ENCODE measurements at places on chromosomes 1 and 21. TPM values are rescaled to one million over a fixed set of nuclear protein-coding genes. Genes with fewer than 3 reads are reported as not detected.

GRCh38 chr1:21939650-21940374, 2.7 kb upstream of the HSPG2 start:
- peak; percentile 87 for DNase-seq

DNA sequence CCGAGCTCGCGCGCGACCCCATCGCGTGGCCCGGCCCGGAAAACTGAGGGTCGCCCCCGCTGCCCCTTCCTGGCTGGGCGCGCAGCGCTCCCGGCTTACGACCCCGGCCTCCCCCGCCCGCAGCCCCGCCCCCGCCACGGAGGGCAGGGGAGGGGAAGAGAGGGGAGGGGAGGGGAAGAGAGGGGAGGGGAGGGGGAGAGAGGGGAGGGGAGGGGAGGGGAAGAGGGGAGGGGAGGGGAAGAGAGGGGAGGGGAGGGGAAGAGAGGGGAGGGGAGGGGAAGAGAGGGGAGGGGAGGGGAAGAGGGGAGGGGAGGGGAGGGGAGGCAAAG, 6.7 kb upstream of the ANKRD65 start:
- DNase-seq, result no peak

GRCh38 chr1:27489501-27489972, 430 bp downstream of the WASF2 start:
- peak; percentile 27 for DNase-seq

Gene NT5C1A
- total RNA-seq, result 3.1 TPM

Gene FCRLB
- not detected for total RNA-seq

Gene CHI3L2
- not detected for total RNA-seq

Gene SH3GLB1
- 20.1 TPM for total RNA-seq

Gene SCAMP3
- 38.9 TPM for total RNA-seq
